ENCODE measurements at places on chromosomes 3 and 15. TPM values are rescaled to one million over a fixed set of nuclear protein-coding genes. Genes with fewer than 3 reads are reported as not detected.

The RTP1 gene
- total RNA-seq = not detected

The LINS1 gene
- 15.1 TPM for total RNA-seq

The USP50 gene
- total RNA-seq = not detected

The SERPINI2 gene
- total RNA-seq = not detected

The AMIGO3 gene
- total RNA-seq = under 0.01 TPM

The UBL7 gene
- 23.0 TPM for total RNA-seq

The KCNAB1 gene
- total RNA-seq = 4.2 TPM

The CSTA gene
- total RNA-seq = 0.52 TPM

The STRA6 gene
- 1.0 TPM for total RNA-seq

The MNS1 gene
- 0.52 TPM for total RNA-seq

The GOLGA8G gene
- not detected for total RNA-seq

The CPNE9 gene
- total RNA-seq = 0.52 TPM

The CCR8 gene
- total RNA-seq = not detected

The SLC28A2 gene
- total RNA-seq = not detected

The NAALADL2 gene
- 17.7 TPM for total RNA-seq

The LRRC2 gene
- 3.7 TPM for total RNA-seq

The VEPH1 gene
- total RNA-seq = 1.0 TPM

The CLSTN2 gene
- 4.7 TPM for total RNA-seq

The EFCAB12 gene
- not detected for total RNA-seq

The GOLGA8R gene
- 3.1 TPM for total RNA-seq

The SLC12A1 gene
- total RNA-seq = not detected

The TMEM42 gene
- total RNA-seq = 7.3 TPM

The CRABP1 gene
- 8.9 TPM for total RNA-seq

The IGF2BP2 gene
- 26.6 TPM for total RNA-seq

The AHSG gene
- 0.52 TPM for total RNA-seq

The BCL2A1 gene
- total RNA-seq = 1.0 TPM

The ADIPOQ gene
- 16.7 TPM for total RNA-seq

The NOX5 gene
- total RNA-seq = under 0.01 TPM

The IRAK2 gene
- 1.6 TPM for total RNA-seq

The HCN4 gene
- under 0.01 TPM for total RNA-seq
